ENCODE measurements at places on chromosomes 16 and 17.

GRCh38 chr17:32931686-32932085 lies 3.7 kb downstream of the TMEM98 start:
- no peak for DNase-seq

DNA sequence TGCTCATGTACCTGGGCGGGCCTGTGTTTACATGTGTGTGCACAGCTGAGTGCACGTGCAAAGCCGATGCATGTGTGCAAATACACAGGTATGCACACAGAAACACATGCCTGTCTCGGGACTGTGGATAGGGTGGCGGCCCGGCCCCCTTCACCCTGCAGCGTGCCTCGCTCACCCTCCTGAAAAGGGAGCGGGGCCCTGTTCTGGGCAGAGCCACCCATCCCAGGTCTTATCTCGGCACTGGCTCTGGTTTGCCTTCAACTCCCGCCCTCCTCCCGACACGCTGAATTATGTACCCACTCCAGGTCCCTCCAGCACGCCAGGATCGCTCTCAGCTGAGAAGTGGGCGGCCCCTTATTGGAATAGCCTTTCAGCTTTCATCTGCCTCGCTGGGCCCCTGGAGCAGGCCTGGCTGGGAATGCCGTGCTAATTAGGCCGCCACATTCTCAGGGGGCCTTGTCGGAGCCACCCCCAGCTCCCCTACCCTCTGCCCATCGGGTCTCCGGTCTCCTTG lies 77.8 kb downstream of the RTN4RL1 start:
- no peak for DNase-seq

DNA sequence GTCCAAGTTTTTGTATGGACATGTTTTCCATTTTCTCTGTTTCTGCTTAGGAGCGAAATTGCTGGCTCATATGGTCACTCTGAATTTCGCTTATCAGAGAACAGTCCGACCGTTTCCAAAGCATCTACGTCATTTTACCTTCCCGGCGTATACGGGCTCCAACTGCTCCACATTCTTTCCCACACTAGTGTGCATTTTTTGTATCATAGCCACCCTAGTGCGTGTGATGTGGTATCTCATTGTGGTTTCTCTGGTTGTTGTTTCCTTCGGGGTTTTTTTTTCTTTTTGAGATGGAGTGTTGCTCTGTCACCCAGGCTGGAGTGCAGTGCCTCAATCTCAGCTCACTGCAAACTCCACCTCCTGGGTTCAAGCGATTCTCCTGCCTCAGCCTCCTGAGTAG lies 31.0 kb upstream of the BHLHA9 start:
- DNase-seq, result no peak

DNA sequence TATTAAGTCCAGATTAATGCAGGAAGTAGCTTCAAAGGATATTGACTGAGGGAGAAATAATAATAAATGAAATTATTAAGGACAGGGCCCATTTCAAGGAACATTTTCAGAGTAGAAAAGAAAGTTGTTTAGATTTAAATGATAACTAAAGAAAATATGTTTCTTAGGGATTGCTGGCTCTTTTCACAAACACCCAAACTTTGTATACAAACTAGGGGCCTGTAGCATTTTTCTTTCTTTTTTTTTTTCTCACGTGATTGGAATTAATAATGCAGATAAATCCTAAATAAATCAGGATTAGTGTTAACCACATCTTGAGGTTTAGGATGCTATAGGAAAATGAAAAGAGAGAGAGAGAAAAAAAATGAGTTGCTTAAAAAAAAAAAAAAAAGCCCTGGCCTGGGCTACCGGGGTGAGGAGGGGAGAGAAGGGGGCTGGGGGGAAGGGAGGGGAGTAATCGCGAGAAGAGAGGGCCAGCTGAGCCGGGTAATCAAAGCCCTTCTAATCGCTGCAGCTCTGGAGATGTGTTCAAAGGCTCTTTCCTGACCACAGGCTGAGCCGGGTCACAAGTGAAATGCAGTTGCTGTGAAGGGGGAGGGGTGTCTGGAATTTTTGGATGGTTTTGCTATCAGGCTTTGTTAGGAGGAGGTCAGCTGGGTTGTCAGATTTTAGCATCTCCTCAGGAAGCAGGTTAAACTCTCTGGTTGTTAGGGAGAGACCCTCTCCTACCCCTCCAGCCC lies 104.6 kb upstream of the ZFHX3 start:
- DNase-seq, result no peak

- no peak for DNase-seq
These were observed 44.4 kb downstream of the TNRC6A start for GRCh38 chr16:24773771-24774427.

All from activated naive CD8-positive, alpha-beta T cell treated with anti-CD3 and anti-CD28 coated beads, Interleukin-2, amount 50 U/mL, for 16 hours (primary cell).